Pons (tissue), 1 donor: ENCODE measurements at places on chromosomes 12 and 14.

GRCh38 chr14:69895109-69895508 lies 15.9 kb downstream of the SMOC1 start:
- no peak for DNase-seq

GRCh38 chr12:118166946-118167345 lies 31.0 kb downstream of the PEBP1 start:
- DNase-seq = no peak

DNA sequence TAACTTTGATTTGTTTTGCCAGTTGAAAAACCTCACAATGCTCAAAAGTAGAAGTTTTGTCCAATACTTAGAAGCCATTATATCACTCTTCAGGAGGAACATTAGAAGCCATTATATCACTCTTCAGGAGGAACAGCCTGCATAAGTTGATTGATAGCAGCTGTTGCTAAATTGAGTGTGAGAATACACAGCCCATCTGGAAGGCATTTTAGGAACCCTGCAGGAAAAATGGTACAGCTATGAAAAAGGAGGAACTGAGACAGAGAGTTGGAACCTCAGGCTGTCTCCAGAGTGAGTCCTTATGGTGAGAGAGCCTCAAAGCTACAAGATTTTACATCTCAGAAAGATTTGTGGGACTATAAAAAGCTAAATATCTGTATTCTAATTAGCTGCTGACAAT lies 207.0 kb downstream of the MYRFL start:
- DNase-seq = no peak

GRCh38 chr14:67575684-67576083 lies 24.4 kb downstream of the PIGH start:
- DNase-seq = no peak

DNA sequence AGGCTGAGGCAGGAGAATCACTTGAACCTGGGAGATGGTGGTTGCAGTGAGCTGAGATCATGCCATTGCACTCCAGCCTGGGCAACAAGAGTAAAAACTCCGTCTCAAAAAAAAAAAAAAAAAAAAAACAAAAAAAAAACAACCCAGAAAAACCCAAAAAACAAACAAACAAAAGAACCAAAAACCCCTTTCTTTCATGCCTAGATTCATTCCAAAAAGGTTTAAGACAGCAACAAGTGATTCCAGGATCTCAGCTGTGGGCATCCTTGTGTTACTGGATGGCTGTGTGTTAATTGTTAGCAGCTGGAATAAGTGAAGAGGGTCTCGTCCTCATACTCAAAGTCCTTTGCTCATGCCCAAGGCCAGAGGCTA lies 9.4 kb downstream of the GPRC5A start:
- no peak for DNase-seq

- DNase-seq = no peak
Observed at GRCh38 chr12:52331039-52331438, 9.8 kb upstream of the KRT83 start.

- no peak for DNase-seq
Observed at GRCh38 chr12:57237932-57238853, 8.7 kb downstream of the SHMT2 start.
